ENCODE measurements at places on chromosomes 2 and 18.

DNA sequence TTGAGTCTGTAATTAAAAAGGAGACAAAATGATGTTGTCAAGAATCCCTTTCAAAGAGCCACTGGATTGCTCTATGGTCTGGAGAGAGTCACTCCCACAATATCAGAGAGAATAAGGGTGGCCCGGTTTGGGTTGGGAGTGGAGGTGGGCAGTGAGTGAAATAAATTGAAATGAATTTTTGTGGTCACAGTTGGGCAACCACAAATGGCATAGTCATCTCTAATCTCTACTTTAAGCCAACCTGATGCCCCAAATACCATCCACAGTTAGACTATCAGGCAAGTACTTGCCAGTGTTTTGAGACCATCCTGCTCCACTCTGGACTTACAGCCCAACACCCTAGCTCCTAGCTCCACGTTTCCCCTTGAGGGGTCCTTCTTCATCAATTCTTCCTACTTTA is 559.7 kb downstream of the BCL11A start:
- DNase-seq: no peak

GRCh38 chr2:147325990-147326389 is 518.8 kb upstream of the ACVR2A start:
- DNase-seq: no peak

DNA sequence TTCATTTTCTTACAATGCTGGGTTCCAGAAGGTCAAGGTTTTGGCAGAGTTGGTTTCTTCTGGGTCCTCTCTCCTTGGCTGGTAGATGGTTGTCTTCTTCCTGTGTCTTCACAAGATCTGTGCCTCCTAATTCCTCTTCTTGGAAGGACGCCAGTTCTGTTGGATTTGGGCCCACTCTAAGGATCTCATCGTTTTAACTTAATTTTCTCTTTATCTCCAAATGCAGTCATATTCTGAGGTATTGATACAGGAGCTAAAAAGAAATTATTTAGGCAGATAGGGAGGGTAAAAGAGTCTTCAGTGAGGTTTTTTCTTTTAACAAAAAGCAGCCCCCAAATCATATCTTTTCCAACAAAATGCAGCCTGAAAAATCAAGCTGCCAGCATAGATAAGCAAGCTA is 998.4 kb downstream of the SOCS6 start:
- DNase-seq: no peak

DNA sequence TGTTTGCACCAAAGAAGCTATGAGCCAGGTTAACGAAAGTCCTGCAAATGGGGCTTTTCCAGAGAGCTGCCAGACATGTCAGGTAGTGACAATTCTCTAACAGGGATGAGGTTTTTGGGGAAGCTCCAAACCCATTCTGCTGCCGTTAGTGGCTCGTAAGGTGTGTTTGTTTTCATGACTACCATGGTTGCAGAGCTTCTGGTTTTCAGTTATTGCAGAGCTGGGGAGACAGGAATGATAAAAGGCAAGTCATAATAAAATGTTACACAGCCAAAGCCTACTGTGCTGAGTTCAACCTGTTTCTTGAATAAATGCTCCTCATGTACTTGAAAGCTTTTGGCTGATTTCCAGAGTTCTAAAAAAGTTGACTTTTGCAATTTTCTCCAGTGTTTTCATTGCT is 209.2 kb upstream of the STK17B start:
- no peak for DNase-seq

- no peak for DNase-seq
Measured at GRCh38 chr18:39208190-39208589, 1642.6 kb upstream of the CELF4 start.

Data from colonic mucosa (tissue), 4 donors.